Ascending aorta (tissue), 2 donors: ENCODE measurements at places on chromosomes 4 and X. TPM values are rescaled to one million over a fixed set of nuclear protein-coding genes. Genes with fewer than 3 reads are reported as not detected.
A peak's percentile ranks its signal among the peaks of the same experiment; 100 is the strongest.

- no peak for DNase-seq
Measured at GRCh38 chr4:145551660-145552059, 67.5 kb upstream of the MMAA start.

GAGE2A gene
- total RNA-seq = not detected

- DNase-seq = no peak
Measured at GRCh38 chr4:117093571-117093970, 8.2 kb upstream of the TRAM1L1 start.

- DNase-seq = no peak
Measured at GRCh38 chr4:36285784-36286480, 4.5 kb downstream of the DTHD1 start.

FREM3 gene
- not detected for total RNA-seq

DNA sequence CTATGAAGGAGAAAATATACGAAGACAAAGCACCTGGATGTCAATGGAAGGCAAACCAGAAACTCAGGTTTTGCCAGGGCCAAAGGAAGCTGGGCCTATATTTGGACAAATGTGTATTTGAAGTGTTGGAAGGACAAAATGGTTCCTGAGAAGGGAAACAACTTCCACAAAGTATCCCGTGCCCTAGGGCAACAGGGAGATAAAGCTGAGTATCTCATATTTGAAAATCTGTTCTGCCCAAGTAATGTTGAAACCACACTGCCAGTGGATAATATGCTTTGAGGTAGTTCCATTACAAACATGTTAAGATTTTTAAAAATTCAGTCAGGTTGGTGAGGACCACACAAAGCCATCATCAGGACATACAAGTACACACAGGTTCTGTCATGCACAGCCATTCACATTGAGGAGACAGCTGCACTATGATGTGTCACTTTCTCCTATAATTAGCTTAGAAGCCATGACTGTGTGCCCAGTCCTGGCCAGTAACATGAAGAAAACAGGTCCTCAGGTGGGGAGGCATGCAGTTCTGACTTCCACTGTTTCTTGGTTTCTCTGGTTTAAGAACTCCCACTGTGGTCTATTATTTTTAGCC is 116.4 kb downstream of the PWWP3B start:
- no peak for DNase-seq

ACOT9 gene
- 6.6 TPM for total RNA-seq

PAGE5 gene
- not detected for total RNA-seq

CT47B1 gene
- not detected for total RNA-seq

DNA sequence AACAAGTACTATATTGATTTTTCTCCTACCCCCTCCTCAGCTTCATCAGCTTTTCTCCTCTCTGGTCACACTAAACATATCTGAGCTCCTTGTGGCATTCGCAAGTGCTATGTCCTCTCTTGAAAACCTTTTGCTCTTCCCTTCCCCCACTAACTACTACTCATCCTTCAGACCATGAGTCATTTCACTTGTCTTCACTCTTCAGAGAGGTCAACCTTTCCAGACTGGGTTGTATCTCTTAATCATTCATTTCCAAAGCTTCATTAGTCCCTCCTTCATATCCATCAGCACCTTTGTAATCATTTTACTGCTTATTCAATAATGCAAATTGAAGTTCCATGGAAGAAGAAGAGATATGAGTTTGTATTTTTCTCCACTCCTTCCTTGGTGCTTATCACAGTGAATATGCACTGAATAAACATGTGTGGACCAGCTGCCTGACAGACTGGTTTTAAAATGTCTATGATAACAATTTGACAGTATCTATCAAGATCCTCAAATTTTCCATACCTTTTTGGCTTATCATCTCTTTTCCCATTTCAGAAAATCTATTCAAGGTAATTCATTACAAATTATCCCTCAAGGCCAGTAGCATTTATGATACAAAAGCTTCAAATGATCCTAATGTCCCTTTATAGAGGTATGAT is 28.4 kb downstream of the DDX60L start:
- no peak for DNase-seq

DNA sequence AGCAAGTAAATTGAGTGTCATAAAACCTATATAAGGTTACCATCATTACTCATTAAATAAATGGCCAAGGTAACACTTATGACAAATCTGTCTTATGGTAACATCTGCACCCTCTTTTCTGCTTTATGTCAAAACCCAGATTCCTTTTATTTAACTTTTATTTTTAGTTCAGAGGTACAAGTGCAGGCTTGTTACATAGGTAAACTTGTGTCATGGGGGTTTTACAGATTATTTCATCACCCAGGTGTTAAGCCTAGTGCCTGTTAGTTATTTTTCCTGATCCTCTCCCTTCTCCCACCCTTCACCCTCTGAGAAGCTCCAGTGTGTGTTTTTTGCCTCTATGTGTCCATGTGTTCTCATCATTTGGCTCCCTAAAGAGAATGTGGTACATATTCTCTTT is 930.7 kb downstream of the CCSER1 start:
- DNase-seq = no peak

GRCh38 chrX:100980608-100981497 is 11.3 kb downstream of the ARL13A start:
- DNase-seq = peak; percentile 68

AFP gene
- total RNA-seq = not detected

GRCh38 chrX:45070116-45071007 is 130.3 kb downstream of the DIPK2B start:
- DNase-seq = no peak

GRCh38 chr4:90142081-90142480 is 14.9 kb downstream of the CCSER1 start:
- DNase-seq = no peak

DNA sequence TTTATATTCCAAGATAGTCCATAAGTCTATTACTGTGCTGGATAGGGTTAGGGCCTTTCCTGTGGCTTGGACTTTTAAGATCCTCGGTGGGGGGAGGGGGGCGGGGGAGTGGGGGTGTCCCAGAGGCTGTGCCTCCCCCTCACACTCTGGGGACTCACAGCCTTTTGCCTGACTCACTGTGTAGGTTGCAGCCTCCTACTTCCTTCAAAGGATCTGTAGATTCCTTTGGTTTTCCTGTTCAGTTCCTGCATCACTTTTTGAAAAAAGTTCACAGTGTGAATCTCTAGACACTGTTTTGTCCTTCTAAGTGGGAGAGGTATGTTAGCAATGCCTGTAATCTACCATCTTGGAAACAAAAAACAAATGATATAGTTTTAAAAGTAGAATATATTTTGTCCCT is 999.9 kb downstream of the GLUD2 start:
- DNase-seq = no peak

CPZ gene
- 3.5 TPM for total RNA-seq

DNA sequence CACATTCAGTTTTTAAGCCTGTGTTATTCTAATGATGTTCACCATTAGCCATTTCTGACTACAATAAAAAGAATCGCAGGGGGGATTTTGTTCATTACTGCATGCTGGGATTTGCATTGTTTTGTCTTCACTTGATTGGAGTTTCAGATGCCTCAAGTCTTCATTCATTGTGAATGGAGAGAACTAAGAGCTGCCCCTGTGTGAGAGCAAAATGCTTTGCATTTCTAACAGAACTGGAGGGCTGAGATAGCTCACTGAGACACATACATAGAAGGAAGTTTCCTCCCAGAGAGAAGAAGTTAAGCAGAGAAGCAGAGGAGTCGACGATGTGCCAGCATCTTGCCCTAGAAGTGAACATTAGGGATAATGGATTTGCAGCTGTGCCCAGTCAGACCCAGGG is 113.5 kb upstream of the GATB start:
- no peak for DNase-seq

DNA sequence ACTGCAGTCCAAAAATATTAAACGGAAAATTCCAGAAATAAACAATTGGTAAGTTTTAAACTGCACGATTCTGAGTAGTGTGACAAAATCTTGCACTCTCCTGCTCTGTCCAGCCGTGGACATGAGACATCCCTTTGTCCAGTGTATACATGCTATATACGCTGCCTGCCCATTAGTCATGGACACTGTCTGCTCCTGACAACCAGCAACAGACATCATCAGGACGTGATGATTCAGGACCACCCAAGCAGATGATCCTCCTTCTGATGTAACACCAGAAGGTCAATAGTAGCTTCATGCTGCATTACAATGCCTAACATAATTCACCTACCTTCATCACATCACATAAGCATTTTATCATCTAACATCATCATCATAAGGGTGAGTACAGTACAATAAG is 36.3 kb downstream of the ATRX start:
- no peak for DNase-seq

DNA sequence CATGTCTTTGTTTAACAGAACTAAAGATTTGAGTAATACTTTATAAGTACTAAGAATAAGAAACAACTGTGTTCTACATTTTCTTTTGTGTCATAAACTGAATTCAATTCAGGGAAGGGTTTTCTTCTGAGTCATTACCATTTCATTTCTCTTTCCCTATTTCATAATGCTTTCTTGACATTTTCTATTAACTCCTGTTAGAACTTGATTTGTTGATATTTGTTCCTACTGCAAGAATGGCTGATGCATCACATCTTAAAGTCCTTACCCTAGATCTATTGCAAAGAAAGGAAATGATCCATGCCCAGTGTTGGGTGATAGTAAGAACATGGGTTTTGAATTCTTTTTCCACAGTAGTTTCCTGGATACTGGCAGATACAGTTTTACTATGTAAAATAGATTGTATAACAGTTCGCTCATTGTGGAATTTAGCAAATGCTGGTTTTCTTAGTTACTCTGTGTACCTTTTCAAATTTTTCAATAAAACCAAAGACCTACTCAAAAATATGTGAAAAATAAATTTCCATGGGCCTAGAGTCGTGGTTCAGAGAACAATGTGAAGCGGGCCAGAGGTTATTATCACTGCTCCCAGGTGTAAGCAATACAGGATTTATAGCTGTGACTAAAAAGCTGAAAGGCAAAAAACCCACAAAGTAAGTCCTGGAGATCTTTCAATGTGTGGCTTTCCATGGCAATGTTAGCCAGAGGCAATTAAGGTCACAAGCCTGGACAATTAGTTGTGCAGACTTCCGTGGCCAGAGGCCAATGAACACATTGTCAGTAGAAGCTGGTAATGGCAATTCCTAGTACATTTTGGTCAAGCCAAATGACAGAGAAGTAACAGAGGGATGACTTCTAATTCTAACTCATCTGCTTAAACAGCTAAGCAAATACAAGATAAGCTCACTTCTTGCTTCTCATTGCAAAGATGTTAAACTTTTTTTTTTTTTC is 127.3 kb upstream of the FAT4 start:
- no peak for DNase-seq

- no peak for DNase-seq
Measured at GRCh38 chrX:19846995-19847790, 40.2 kb downstream of the SH3KBP1 start.

DNA sequence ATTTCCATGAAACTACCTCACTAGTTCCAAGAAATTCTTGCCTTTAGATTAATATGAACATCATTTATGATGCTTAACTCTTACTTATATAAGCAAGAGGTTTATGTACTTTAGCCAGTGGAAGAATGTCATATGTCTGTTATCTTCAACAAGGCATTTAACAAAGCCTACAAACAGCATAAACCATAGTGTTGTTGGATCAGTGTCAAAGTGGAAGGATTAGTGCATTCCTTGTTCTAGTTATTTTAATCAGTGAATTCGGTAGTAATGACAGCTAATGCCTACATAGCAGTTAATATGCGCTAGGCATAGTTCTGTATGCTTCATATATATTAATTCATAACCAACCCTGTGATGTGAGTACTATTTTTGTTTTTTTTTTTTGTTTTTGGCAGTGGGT is 3.1 kb downstream of the PI4K2B start:
- DNase-seq = no peak

CSAG2 gene
- total RNA-seq = not detected

DNAAF6 gene
- total RNA-seq = not detected

GRCh38 chr4:22021106-22021505 is 72.5 kb upstream of the KCNIP4 start:
- DNase-seq = no peak

DNA sequence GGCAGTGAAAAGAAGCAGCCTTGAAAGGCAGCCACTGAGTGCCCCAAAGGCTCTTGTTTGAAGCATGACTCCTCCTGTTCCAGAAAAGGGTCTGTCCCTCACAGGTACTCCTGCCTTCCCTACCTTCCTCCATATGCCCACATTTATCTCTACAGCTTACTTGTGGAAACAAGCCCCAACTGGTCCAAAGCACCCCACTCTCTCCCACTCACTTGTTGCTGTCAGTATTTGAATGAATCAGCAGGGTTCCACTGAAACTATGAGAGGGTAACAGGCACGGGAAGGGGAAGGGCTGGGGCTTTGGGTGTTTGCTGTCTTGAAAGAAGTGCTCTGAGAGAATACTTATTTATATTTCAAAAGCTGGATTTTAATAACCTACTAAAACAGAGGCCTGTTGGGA is 34.9 kb downstream of the GPR143 start:
- DNase-seq = no peak

ERVMER34-1 gene
- total RNA-seq = not detected

DNA sequence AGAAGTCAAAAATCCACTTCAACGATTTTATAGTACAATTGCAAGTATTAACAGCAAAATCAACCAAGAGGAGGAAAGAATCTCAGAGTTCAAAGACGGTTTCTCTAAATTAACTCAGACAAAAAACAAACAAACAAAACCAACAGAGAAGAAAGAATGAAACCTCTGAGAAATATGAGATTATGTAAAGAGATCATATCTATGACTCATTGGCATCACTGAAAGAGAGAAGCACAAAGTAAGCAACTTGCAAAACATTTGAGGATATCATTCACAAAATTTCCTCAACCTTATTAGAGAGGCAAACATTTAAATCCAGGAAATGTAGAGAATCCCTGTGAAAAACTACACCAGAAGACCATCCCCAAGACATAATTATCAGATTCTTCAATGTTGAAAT is 370.4 kb downstream of the INPP4B start:
- DNase-seq = no peak

CFI gene
- total RNA-seq = 17.8 TPM

DNA sequence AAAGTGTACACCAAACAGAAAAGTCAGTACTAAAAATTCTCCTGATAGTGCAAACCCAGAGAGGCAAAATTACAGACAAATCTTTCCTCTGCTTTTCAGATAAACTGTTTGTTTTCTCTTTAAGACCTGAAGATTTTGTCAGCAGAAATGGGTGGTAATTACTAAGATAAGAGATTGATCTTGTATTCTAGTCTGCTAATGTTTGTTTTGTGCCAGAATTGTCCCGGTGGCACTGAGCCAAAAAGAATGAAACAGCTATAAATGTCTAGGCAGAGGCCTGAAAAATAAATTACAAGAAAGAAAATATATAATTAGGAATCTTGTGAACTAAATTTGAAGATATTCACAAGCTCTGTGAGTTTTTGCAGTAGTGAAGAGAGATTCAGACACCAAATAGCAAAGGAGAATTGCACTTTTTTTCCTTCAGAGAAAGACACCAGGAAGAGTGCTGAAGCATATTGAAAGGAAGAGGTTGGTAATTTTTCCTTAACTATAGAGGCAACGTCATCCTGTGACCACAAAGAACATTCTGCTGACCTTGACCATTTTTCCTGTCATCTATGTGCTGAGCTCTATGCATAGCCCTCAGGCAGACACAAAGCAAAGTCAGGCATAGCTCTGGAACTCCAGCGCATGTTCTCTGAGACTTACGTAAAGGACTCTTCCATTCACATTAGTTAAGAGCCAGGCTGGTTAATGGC is 314.5 kb upstream of the RASGEF1B start:
- no peak for DNase-seq

HGFAC gene
- 2.2 TPM for total RNA-seq

- DNase-seq = no peak
Measured at GRCh38 chr4:6107114-6107791, 89.0 kb upstream of the C4orf50 start.
